ENCODE measurements at places on chromosomes 12 and 14. TPM values are rescaled to one million over a fixed set of nuclear protein-coding genes. Genes with fewer than 3 reads are reported as not detected.

DNA sequence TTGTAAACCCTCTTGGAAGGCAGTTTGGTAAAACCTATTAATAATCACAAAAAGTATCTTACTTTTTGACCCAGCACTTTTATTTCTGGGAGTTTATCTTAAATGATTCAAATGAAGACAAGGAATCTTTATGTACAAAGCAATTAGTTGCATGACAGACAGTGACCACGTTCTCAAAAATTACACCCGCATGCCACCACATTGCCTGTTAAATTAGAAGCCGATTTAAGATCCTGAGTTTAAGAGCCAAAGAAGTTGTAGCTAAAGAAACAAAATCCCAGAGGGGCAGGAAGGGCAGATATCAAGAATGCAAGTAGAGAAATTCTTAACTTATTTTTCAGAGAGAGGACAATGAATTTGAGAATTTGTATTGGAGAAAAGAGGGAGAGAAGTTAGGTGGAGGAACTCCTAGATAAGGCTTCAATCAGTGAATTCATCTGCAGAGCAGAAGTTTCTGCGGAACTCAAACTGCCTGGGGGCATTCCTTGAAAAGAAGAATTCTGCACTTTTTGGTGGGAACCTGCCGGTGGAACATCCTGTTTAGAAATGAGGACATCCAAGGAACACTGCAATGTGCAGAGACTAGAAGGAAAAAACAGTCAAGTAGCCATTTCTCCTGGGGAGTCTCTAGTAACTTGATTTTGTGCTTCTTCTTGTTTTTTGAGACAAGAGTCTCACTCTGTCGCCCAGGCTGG lies 1.1 kb upstream of the RIOX1 start:
- no peak overlapping the region for H3K4me3 ChIP-seq
- H3K36me3 ChIP-seq, result peaks cover 5% of the 10 kb centered on the region
- peaks cover 47% of the 10 kb centered on the region for H3K4me1 ChIP-seq

- no peaks in the 10 kb centered on the region for H3K36me3 ChIP-seq
- no peaks in the 10 kb centered on the region for H3K4me1 ChIP-seq
- no peak overlapping the region for H3K27ac ChIP-seq
- DNase-seq, result no peak
- no peaks in the 10 kb centered on the region for H3K27me3 ChIP-seq
Measured at GRCh38 chr12:82842480-82842879, 155.8 kb downstream of the TMTC2 start.

GRCh38 chr12:25960143-25960542 lies 1.7 kb downstream of the RASSF8 start:
- peaks cover 59% of the 10 kb centered on the region for H3K4me1 ChIP-seq
- peak; percentile 29 for DNase-seq
- peak overlapping the region; percentile 90 for H3K4me3 ChIP-seq
- H3K36me3 ChIP-seq, result peaks cover 2% of the 10 kb centered on the region

KCNA5 gene
- total RNA-seq, result 2.6 TPM

NEUROD4 gene
- total RNA-seq, result not detected

TRHDE gene
- total RNA-seq, result 0.96 TPM

ELK3 gene
- 17.1 TPM for total RNA-seq

Measured in left ventricle myocardium inferior (tissue), 1 donor.